ENCODE measurements at places on chromosomes 12 and 14. TPM values are rescaled to one million over a fixed set of nuclear protein-coding genes. Genes with fewer than 3 reads are reported as not detected.

The CMKLR1 gene
- 0.13 TPM for total RNA-seq

The PEBP1 gene
- 254 TPM for total RNA-seq

The TAMALIN gene
- 19.5 TPM for total RNA-seq

The KCNH3 gene
- total RNA-seq = 0.26 TPM

The AKAP5 gene
- total RNA-seq = 0.08 TPM

The LRRC10 gene
- total RNA-seq = not detected

The ASIC1 gene
- total RNA-seq = 14.3 TPM

The CEBPE gene
- not detected for total RNA-seq

The LRP1-AS gene
- not detected for total RNA-seq

The RNF212B gene
- total RNA-seq = not detected
